Mucosa of gallbladder (tissue), 1 donor: ENCODE measurements at places on chromosomes 3 and 15. TPM values are rescaled to one million over a fixed set of nuclear protein-coding genes. Genes with fewer than 3 reads are reported as not detected.

GRCh38 chr3:114718898-114719210 lies 425.0 kb downstream of the TIGIT start:
- no peak for DNase-seq

GRCh38 chr3:103127737-103128136 lies 692.9 kb downstream of the ZPLD1 start:
- DNase-seq = no peak

Gene SLC2A2
- 22.4 TPM for total RNA-seq

GRCh38 chr15:66698318-66698961 lies 3.6 kb upstream of the SMAD6 start:
- peak; percentile 64 for DNase-seq

GRCh38 chr3:177441813-177442646 lies 244.7 kb upstream of the TBL1XR1 start:
- no peak for DNase-seq

GRCh38 chr3:14689247-14689980 lies 14.5 kb downstream of the C3orf20 start:
- no peak for DNase-seq

DNA sequence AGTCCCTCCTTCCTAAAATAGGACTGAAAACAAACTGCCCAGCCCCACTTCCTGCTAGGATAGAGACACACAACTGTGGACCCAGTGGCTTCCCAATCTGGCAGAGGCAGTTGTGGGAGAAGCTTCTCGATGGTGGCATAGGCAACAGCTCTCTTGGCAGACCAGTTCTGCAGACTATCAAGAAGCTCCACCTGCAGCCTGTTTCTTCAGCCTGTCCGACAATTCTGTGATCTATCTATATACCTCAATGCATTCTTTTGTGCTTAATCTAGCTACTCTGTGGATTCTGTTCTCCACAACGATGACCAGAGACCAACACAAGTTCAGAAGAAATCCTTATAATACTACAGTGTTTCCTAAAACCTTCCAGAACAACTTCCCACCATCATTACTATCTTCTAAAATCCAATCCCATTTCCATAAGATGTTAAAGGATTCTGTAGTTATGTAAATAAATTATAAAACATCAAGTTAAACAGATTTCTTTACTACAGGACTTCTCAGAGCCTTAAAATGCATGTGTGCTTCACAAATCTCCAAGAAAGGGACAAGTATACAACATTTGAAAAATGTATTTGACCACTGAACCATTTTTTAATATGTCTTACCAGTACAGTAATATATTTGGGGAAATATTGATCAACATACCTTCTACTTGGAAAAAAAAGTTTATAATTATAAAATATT lies 57.7 kb downstream of the IGF2BP2 start:
- DNase-seq = no peak

Gene CYP11A1
- 0.72 TPM for total RNA-seq

GRCh38 chr3:71189480-71189879 lies 394.0 kb downstream of the FOXP1 start:
- DNase-seq = no peak

Gene ITPKA
- total RNA-seq = 3.2 TPM

DNA sequence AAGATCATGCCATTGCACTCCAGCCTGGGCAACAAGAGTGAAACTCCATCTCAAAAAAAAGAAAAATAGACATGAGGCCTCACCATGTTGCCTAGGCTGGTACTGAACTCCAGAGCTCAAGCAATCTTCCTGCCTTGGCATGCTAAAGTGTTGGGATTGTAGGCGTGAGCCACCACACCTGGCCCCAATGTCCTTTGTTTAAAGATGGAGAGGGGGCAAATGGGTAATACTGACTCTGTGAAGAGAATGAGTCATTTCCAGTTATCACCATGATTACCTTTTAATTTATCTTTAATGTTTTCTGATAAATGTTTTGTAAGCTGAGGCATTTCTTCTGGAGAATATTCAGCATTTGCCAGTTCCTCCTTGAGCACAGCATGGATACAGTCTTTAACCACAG lies 2.2 kb downstream of the DYNLT2B start:
- no peak for DNase-seq

- peak; percentile 53 for DNase-seq
These were observed at the start of gene ZKSCAN7 for GRCh38 chr3:44554626-44555592. ZKSCAN7 (plus strand) TSS chr3:44555193; CDS start chr3:44557048, 1,855 bp downstream.

- no peak for DNase-seq
These were observed 67.6 kb downstream of the PYDC2 start for GRCh38 chr3:191528589-191528988.
